ENCODE measurements at places on chromosomes 11 and 22.

- DNase-seq, result no peak
Observed at GRCh38 chr11:67113231-67113721, 5.8 kb upstream of the KDM2A start.

GRCh38 chr22:35868938-35869337 lies 151.3 kb downstream of the APOL5 start:
- DNase-seq, result no peak

DNA sequence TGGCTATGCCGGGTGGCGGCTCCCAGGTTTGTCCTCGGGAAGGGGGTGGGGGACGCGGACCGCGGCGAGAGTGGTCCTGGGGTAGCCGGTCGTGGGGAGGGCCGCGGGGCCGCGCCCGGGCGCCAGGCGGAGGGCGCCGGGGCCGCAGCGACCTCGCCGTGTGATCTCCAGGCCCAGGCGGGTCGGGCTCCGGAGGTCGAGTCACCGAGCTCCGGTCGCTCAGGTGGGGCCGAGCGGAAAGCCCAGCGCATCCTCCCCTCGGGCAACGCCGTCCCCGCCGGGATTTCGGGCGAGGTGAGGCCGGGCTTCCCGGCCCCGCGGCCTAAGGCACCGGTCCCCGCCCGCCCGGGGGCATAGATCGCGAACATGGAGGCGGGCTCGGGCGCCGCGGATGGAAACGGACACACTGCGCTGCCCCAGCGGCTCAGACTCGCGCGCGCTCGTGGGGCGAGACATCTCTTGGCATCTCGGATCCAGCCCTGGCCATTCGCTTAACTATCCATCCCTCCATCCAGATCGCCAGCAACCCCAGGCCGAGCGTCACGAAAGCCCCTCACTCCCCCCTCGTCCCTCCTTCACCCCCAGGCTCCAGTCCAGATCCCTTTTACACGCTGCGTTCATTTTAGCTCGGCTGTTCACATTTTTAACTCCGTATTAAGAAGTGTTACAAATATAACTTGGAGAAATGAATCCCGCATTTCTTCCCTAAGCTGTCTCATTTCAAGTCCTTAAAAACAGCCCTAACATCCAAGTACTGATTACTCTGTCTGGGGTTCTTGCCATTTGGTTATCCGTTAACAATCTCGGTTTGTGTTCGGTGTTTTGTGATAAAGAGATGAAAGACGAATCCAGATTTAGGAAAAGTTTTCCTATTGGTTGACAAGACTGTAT lies 460 bp downstream of the ZC3H12C start:
- DNase-seq, result no peak

- no peak for DNase-seq
Observed at GRCh38 chr11:96267001-96267495, 75.9 kb downstream of the MAML2 start.

- DNase-seq, result no peak
Observed at GRCh38 chr11:31827455-31828206, 16.5 kb upstream of the PAX6 start.

DNA sequence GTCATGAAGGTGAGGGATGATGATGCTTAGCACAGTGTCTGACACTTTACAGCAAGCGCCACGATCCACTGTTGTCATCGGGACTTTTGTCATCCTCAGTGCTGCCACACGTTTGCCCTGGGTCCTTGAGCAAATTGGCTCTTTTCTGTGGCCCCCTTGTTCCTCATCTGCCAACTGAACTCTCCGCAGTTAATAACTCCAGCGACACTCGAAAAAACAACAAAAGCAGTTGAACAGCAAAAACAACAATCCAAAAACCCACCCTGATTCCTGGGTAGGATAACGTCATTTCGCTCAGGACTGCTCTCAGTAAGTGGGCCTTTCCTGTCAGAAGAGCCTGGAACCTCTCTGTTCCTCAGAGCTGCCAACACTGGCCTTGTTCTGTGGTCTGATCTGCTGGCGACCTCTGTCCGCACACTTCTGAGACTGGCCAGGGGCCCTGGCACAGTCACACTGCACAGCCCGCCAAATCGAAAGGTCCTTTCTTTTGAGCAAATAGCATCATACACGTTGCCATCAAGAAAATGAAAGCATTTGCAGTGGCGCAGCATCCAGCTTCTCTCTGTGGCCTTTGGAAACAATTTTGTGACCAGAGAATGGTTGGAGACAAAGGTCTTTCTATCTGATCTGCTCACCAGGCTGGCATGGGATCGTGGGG lies 79.9 kb upstream of the SYT13 start:
- DNase-seq, result no peak

DNA sequence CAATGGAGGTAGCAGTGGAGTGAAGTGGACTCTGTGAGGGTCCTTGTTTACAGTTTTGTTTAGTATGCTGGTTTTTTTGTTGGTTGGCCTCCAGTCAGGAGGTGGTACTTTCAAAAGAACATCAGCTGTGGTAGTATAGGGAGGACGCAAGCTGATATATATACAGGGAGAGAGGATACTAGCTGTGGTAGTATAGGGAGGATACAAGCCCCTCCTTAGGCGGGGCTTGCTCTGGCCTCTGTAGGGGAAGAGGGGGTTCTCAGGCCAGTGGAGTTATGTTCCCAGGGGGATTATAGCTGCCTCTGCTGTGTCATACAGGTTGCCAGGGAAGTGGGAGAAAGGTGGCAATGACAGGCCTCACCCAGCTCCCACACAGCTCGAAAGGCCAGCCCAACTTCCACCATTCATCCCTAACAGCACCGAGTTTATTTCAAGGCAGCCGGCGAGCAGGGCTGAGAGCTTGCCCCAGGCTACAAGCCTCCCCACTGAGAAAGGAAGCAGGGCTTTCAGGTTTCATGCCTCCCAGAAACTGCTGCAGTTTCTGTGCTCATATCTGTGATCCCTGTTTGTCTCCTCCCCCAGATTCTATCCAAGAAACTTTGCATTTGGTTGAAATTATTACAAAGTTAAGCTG lies 10.4 kb downstream of the OR52E6 start:
- DNase-seq, result no peak

DNA sequence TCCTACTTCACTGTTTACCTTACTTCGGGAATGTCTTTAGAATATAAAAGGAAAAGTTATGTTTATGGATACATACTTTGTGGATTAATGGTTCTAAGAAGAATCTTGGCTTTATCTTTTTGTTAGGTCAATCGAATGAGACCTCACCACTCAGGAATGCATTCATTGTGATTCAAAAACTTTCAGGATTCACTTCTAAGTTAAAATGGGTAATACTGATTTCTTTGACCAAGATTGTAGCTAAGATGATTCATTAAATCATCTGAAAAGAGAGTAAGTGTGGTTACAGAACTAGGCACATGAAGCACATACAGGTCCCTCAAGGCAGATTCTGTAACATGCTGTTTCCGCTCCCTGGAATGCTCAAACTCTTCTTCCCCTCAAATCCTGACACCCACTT lies 716.4 kb downstream of the KCNA4 start:
- no peak for DNase-seq

DNA sequence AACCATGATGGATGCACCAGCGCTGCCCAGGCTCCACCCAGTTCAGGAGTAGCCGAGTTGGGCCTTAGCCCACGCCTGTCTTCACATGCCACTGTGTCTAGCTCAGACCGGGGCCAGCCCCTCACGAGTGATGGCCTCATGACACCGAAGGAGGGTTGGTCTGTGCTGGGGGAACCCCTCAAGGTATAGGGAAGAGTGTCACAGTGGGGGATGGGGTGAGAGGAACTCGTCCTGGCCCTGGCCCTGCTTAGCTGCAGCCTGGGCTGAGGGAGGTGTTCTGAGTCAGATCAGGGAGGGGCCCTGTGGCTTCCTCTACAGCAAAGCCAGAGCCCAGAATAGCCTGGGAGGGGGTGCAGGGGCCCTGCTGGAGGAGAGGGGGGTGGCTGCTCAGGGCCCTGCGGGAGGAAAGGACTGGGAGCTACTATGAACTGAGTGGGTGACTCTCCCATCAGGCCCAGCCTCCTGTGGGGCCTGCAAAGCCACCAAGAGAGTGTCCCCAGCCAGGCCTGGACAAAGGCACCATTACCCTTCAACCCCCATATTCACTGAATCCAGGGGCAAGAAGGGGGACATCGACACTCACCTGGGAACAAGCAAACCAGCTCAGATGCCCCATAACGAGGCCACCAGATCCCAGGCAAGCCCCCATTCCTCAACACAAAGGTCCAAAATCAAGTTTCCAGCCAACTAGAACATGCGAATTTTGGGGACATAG lies 41.2 kb downstream of the IGLL5 start:
- DNase-seq, result no peak

GRCh38 chr22:39715778-39716495 lies 145.4 kb downstream of the CACNA1I start:
- no peak for DNase-seq

DNA sequence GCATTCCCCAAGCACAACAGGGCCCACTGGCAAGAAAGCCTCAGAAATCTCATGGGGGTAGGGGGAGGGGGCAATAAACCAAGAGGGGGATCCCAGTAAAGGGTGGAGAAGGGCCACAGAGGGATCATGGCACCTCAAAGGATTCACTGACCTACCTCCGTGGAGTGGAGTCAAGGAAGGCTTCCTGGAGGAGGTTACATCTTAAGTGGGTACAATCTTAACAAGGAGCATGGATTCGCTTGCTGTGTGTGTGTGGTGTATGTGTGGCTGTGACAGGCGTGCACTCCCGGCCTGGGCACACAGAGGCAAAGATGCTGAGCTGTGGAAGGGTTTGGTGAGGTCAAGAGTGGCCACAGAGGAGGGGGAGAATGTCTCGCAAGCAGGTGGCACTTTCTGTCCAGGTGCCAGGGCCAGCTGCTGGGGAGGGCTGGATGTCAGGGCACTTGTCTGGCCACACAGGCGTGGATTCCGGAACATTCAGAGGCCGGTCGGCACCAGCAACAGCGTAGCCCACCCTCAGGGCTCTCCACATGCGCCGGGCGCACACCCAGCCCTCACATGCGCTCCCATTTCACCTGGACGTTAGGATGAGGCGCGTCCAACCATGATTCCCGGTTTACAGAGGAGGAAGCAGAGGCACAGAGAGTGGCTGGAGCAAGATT lies 43.3 kb downstream of the WNT7B start:
- no peak for DNase-seq

GRCh38 chr11:10414659-10415058 lies 40.4 kb upstream of the AMPD3 start:
- DNase-seq, result no peak

- no peak for DNase-seq
Observed at GRCh38 chr11:116374085-116374484, 398.7 kb downstream of the BUD13 start.

- DNase-seq, result no peak
Observed at GRCh38 chr22:19666673-19667593, 47.4 kb upstream of the SEPTIN5 start.

DNA sequence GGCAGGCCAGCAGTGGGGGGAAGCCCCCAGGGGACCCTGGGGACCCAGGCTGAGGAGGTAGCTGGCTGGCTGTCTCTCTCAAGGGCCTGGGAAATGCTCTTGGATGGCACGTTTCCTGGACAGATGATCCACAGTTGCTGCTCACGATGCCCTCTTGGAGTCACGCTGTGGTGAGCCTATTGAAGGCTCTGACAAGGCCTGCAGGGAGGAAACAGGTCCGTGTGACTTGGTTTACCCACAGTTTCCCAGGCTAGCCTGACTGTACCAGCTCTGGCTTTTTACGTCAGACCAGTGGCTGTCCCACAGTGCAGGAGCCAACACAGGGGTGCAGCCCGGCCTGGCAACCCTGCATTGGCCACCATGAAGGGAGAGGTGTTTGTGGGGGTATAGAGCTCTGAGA lies 29.2 kb upstream of the PPARA start:
- DNase-seq, result no peak

DNA sequence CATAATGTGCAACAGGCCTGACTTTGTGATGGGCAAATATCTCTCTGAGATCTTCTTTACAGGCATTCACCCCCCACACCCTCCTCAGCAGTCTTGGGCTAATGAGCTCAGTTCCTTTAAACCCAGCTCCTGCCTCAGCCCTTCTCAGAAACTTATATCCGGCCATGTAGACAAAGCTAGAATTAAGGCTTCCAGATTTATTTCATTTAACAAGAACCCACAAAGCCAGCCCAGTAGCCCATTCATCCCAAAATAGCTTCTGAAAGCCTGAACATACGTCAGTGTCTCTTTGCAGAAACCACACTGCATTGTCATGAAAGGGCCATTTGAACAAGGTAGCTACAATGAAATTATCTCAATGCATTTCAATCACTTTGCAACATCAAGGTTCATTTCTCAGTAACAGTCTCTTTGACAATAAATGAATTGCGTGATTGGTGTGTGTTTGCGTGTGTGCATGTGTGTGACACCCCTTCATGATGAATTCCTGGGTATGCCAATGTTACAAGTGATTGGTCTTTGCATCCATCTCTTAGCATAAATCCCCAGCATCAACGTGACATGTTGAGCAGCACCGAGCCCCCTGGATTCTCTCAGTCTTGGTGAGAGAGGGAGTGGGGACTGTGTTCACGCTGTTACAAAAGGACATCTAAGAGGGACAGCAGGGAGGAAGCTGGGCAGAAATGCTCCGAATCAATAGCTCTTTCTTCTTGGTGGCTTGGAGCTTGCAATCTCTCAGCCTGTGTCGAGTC lies 299.6 kb downstream of the KIRREL3 start:
- no peak for DNase-seq
